ENCODE measurements at places on chromosomes 5 and 9.

GRCh38 chr9:37464426-37465248, 613 bp downstream of the ZBTB5 start:
- peak; percentile 86 for DNase-seq

- DNase-seq = no peak
Measured at GRCh38 chr5:31378838-31379237, 153.1 kb downstream of the DROSHA start.

- DNase-seq = peak; percentile 38
Measured at GRCh38 chr9:76266649-76267283, 127.5 kb downstream of the RFK start.

DNA sequence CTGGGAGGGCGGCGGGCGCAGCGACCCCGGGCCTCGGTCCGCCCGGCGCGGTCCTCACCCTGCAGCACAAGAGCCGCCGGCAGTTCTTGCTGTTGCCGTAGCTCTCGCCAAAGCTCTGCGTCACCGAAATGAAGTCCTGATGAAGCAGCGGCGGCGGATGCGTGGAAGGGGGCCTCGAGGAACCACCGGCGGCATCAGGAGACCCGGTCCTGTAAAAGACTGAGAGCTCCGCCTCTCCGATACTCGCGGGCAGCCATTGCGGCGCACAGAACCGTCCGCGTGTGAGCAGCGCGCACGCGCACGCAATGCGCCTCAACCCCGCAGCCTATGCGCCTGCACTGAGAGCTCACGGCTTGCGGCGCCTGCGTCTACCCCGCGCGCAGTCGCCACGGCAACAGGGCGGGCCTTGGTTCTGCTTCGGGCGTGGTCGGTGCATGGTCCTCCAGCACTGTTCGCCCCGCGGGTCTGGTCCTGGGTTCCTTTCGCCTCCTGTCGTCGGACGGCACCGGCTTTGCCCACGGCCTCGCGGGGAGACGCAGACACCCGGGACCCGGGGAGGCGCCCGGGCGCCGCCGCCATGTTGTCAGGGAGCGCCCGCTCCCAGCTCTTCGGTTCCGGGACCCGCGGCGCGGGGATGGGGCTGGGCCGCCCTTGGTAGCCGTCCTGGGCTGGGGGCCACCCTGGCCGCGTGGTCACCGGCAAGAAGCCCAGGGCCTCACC, 9.3 kb upstream of the GRIN1 start:
- DNase-seq = peak; percentile 90

- DNase-seq = no peak
Measured at GRCh38 chr5:1807451-1808185, 6.4 kb downstream of the NDUFS6 start.

- no peak for DNase-seq
Measured at GRCh38 chr9:87742813-87743428, 17.0 kb downstream of the CTSL start.

DNA sequence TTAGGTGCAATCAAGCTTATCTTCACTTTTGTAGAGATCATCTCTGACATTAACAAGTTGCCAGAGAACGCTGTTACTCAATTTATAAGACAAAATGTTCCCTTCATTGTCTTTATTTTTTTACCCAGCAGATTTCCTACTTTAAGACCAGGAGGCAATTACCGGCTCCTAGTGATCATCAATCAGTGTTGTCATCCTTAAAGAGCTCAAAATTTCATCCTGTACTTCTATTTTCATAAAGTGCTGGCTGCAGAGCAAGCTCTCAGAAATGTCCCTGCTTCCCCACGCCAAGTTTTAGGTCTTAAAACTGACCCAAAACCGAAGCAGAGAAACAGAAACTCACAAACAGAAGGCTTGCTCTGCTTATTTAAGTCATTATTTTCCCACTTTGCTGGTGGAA, 82.9 kb downstream of the PJA2 start:
- no peak for DNase-seq

GRCh38 chr5:132383261-132383660, 13.8 kb downstream of the SLC22A5 start:
- no peak for DNase-seq

All from HAP-1 (cell line).